ENCODE measurements at places on chromosomes 2 and 18. TPM values are rescaled to one million over a fixed set of nuclear protein-coding genes. Genes with fewer than 3 reads are reported as not detected.

- no peaks in the 10 kb centered on the region for H3K4me1 ChIP-seq
- no peaks in the 10 kb centered on the region for H3K27me3 ChIP-seq
- H3K36me3 ChIP-seq: no peaks in the 10 kb centered on the region
- DNase-seq: no peak
- no peak overlapping the region for H3K27ac ChIP-seq
These were observed 13.2 kb downstream of the ASB18 start for GRCh38 chr2:236250909-236251579.

DNA sequence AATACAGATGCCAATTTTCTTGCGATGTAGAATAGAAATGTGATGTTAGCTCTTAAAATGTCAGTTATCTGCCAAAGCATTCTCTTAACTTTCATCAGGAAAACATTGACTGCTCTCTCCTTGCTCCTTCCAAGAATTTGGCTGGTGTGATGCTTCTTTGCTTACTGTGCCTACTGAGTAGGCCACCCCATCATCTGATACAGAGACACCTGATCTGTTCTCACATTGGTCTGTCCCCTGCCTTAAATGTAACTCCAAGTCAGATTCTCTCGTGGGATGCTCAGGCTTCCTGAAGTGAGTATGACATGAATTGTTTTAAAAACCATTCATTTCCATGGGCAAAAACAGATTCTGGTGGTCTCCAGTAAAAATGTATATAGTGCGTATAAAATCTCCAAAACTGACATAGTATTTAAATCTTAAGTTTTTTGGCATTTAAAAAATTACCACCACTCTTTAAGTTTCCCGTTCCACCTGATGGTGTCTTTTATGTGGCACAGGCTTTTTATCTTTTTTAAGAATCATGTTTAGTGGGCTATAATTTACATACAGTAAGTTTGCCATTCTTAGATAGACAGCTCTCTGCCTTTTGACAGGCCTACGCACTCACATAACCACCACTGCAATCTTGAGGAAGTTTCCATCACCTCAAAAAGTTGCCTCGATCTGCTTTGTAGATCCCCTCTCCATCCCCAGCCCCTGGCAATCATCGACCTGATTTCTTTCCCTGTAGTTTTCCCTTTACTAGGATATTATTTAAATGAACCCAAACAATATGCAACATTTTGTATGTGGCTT, 36.6 kb downstream of the UBE2F start:
- no peaks in the 10 kb centered on the region for H3K27me3 ChIP-seq
- DNase-seq: no peak
- H3K27ac ChIP-seq: no peak overlapping the region

GAL3ST2 gene
- total RNA-seq: not detected

GAREM2 gene
- total RNA-seq: 19.9 TPM

CMPK2 gene
- 0.31 TPM for total RNA-seq

MOGAT1 gene
- 0.67 TPM for total RNA-seq

All from H1 (cell line).